NCI-H82 (cell line): ENCODE measurements at places on chromosomes 2 and 18.

GRCh38 chr2:10915731-10916276, 4.1 kb downstream of the KCNF1 start:
- DNase-seq = no peak

GRCh38 chr18:57561728-57562423, 24.6 kb downstream of the FECH start:
- DNase-seq = peak; percentile 95

GRCh38 chr2:223005496-223005895, 46.5 kb upstream of the KCNE4 start:
- DNase-seq = no peak

- peak; percentile 32 for DNase-seq
Measured at GRCh38 chr2:190627448-190628412, 21.2 kb upstream of the NAB1 start.

DNA sequence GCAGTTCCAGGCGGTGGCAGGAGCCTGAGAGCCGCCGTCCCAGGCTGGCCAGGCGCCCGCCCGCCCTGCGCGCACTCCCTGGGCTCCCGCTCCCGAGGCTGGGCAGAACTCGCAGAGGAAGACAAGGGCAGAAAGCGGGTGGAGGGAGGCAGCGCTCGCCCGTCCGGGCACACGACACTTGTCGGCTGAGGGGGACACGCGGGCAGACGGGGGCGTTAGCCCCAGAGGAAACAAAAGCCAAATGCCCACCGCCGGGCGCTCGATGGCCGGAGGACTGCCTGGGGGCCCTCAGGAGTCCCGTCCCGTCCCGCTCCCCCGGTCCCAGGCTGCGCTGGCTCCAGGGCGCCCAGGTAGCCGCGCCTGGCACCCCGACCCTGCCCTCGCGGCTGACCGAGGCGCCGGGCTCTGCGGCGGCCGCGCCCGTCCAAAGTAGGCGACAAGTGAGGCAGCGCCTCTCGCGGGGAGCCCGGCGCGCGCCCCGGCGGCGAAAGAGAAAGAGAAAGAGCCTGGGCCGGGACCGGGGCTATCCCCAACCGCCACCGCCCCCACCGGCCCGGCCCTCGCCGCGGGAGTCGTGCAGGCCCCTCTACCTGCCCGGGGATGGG, 491 bp downstream of the L3MBTL4 start:
- no peak for DNase-seq

GRCh38 chr2:209236377-209236776, 187.5 kb upstream of the MAP2 start:
- peak; percentile 19 for DNase-seq
